ENCODE measurements at places on chromosomes 13 and 19.

GRCh38 chr13:18948664-18949488 is 232.7 kb downstream of the TUBA3C start:
- DNase-seq: no peak

GRCh38 chr19:45598267-45599001 is 3.6 kb downstream of the GPR4 start:
- no peak for DNase-seq

DNA sequence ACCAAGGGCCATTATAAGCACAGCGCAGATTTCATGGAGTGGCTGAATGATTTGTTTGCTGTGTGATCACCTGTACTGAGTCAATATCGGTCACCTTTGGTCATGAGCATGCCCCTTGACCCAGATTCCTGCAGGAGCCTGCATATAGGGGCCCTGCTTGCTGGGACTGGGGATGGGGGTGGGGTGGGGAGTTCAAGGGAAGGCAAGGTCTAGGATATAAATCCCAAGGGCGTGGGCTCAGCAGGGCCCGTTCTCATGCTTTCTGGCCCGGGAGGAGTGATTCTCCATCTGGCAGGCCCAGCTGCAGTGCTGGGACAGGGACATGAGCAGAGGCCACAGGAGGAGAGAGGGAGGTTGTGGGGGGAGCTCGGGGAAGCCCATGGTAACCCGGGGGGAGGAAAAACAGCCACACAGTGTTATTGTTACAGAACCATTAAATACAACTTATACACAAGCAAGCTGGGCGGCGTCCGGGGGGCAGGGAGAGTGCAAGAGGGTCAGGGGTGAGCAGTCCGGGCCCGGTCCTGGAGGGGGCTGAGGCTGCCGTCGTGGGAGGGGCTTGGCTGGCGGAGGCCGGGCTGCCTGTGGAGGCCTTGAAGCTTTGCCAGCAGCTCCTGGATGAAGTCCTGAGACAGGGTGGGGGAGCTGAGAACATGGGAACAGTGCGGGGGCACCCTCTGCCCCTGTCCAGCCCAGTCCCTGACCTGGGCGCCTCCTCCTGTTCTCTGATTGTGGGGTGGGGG is 5.2 kb downstream of the PPP1R14A start:
- DNase-seq: peak; percentile 85

DNA sequence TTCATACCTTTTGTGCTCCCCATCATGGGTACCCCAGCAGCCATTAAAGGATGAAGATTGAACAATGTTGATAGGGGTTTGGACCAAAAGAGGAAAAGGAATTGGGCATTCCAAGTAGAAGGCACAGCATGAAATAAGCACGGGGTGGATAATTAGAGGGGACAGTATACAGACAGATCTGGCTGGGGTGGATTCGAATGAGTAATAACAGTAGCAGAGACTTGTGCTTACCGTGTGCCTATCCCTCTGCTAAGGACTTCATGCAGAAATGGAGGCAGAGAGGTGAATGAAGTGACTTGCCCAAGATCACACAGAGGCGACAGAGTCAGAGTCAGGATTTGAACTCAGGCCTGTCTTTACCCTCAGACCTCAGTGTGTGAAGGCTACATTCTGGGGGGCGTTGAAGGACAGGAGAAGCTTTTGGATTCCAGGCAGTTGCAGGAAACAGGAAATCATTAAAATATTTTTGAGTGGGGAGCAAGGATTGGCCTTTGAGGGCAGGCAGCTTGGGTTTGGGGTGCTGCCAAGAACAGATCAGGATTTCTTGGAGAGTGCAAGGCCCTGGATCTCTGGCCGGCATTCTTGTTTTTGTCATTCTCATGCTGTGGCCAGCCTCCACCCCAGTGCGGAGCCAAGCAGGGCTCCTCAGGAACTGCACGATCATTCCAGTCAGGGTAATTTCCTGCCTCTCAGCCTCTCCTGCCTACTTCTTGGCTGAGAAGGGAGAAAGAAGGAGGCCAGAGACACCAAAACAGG is 18.7 kb downstream of the PAF1 start:
- DNase-seq: no peak

DNA sequence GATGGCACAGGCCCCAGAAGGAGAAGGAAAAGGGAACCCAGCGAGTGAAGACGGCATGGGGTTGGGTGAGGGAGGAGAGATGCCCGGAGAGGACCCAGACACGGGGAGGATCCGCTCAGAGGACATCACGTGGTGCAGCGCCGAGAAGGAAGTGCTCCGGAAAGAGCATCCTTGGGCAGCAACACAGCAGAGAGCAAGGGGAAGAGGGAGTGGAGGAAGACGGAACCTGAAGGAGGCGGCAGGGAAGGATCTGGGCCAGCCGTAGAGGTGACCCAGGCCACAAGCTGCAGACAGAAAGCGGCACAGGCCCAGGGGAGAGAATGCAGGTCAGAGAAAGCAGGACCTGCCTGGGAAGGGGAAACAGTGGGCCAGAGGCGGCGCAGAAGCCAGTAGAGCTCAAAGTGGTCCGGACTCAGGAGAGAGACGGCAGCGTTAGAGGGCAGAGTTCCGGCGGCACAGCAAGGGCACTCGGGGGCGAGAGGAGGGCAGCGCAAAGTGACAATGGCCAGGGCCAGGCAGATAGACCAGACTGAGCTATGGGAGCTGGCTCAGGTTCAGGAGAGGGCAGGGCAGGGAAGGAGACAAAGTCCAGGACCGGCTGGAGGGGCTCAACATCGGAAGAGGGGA is 1.1 kb downstream of the PPP1R12C start:
- DNase-seq: no peak

DNA sequence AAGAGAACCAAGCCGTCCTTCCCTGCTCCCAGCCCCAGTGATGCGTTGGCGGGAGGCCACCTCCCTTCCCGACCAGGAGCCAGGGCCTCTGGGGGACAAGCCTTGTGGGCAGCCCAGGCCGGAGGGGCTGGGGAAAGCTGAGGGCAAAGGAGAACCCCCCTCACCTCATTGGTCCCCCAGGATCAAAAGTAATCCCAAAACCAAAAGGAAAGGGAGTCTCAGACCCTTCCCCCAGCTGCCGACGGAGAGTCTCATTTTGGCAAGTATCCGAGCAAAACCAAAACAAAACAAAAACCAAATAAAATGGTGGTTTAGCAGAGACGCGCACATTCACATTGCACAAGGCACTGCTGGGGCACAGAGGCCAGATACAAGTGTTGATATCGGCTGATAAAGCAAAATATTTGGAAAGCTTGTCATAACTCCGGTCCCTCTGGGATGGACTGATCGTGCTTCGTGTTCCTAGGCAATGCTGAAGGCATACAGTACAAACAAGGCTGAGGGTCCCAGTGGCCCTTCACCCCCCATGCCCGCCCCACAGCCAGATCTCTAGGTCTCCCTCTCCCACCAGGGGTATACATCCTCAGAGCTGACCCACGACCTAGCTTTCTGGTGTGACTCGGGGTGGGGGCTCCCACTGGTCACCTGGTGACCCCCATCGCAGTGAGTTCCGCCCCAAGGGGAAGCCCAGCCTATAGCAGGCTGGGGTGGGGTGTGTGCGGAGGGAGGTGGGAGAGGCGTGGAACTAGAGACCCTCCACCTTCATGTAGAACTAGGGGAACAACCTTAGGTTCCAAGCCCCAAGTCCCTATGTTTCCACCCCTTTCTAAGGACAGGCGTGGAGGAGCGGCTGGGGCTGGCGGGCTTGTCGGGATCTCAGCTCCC is 2.1 kb downstream of the CEBPA start:
- no peak for DNase-seq

DNA sequence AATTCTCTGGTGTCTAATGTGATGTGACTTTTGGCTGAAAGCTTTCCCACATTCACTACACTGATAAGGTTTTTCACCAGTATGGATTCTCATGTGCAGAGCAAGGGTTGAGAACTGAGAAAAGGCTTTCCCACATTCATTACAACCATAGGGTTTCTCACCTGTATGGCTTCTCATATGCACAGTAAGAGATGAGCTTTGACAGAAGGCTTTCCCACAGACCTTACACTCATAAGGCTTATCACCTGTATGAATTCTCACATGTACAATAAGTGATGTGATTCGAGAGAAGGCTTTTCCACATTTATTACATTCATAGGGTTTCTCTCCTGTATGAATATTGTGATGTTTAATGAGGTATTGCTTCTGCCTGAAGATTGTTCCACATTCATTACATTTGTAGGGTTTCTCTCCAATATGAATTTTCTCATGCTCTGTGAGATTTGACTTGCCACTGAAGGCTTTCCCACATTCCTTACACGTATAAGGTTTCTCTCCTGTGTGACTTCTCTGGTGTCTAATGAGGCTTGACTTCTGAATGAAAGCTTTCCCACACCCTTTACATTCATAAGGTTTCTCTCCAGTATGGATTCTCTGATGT is 14.0 kb downstream of the ZNF260 start:
- no peak for DNase-seq

DNA sequence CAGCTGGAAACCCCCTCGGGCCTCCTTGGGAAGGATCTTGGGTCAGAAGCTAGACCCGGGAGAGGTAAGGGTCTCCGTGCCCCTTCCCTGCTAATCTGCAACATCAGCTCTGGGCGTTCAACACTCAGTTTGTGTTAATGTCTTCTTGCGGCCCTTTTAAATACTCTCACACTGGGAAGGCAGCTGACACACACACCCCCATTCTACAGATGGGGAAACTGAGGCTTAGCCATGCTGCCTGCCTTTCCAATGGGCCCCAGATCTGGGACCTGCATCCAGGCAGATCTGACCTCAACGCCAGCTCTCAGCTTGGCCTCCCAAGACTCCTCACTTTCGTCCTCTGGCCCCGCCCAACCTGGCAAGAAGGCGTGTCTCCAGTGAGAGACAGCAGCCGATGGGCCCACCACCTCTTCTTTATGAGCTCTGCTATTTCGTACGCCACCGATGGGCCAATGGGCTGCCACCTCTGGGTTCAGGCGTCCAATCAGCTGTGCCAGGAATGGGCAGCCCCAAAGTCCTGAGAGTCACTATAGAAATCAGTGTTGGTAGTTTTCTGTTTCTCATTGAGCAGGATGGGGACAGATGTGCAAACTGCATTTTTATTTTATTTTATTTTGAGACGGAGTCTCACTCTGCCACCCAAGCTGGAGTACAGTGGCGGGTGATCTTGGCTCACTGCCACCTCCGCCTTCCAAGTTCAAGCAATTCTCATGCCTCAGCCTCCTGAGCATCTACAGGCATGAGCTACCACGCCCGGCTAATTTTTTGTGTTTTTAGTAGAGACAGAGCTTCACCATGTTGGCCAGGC is 43.8 kb downstream of the DNM2 start:
- DNase-seq: no peak

- no peak for DNase-seq
Measured at GRCh38 chr19:5165697-5166019, 175.0 kb downstream of the PTPRS start.

GRCh38 chr19:50488389-50489194 is 11.9 kb upstream of the GARIN5A start:
- no peak for DNase-seq

DNA sequence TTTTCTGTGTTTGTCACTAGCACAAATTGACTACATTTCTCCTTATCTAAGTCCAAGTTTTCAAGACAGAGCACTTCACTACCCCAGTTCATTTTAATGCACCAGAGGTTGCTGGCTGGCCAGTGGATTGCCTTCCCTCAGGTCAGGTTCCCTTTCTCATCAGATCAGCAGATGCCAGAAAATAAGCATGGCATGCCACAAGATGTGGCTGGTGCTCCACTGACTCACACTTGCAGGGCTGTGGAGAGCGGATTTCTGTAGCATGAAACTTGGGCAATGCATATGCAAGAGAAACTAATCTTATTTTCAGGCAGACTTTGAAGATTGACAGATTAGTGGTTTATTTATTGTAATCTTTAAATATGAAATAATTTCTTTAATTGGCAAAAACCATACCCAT is 79.5 kb downstream of the RUBCNL start:
- DNase-seq: no peak

DNA sequence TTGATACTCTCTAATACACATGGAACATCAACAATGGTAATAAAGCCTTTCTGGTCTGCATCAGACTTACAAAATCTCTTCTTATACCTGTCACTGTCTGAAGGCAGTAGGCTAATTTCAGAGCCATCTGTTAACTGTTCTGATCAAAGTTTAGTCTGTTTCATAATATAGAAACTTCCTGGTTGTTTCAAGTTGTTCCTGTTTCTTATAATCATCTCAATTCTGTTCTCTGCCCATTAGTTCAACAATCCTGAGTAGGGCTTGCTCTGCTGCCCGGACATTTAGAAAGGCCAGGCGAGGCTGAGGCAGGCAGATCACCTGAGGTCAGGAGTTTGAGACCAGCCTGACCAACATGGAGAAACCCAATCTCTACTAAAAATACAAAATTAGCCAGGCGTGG is 5.4 kb upstream of the ZSCAN5A start:
- DNase-seq: no peak

GRCh38 chr19:51651216-51651846 is 4.7 kb upstream of the SIGLEC14 start:
- no peak for DNase-seq

- DNase-seq: peak; percentile 33
Measured at GRCh38 chr13:99805361-99805760, 166.2 kb downstream of the ZIC5 start.

DNA sequence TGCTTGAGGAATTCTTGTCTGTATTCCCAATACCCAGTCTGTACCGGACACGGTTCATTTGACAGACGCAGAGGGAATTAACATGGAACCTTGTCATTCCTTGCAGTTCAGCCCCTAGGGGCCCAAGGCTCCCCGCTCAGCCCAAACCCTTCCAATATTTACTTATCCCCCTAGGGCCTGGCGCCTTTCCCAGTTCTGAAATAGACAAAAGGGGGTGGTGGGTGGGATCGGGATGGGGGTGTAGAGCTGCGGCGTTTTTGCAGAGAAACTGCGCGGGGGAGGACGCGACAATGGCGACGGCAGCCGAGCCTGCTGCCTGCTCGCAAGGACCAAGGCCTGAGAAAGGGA is 583 bp downstream of the AKAP8L start:
- DNase-seq: no peak

GRCh38 chr19:55641426-55642152 is 787 bp downstream of the ZNF580 start:
- DNase-seq: peak; percentile 51

DNA sequence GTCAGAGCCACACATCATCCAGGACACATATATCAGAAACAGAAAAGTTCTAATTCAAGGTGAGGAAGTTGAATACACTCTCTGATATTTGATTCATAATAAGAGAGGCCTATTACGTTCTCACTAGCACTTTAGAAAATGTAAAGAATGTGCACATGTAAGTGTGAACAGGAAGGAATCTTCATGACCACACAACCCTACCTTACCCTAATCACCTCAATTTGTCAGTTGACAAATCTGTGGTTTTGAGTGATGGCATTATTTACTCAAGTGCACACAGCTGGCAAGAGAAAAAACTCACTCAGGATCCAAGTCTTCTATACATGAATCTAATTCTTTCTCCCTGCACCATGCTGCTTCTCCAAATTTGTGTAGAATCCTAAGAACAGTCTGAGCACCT is 445.8 kb downstream of the SUCLA2 start:
- DNase-seq: no peak
